Stimulated activated CD4-positive, alpha-beta T cell treated with anti-CD3 and anti-CD28 coated beads, Interleukin-4, amount 100 ng/mL, for 4 hours (primary cell): ENCODE measurements at places on chromosomes 13 and 19.
A peak's percentile ranks its signal among the peaks of the same experiment; 100 is the strongest.

- DNase-seq, result no peak
Observed at GRCh38 chr13:37475151-37475550, 123.4 kb downstream of the POSTN start.

DNA sequence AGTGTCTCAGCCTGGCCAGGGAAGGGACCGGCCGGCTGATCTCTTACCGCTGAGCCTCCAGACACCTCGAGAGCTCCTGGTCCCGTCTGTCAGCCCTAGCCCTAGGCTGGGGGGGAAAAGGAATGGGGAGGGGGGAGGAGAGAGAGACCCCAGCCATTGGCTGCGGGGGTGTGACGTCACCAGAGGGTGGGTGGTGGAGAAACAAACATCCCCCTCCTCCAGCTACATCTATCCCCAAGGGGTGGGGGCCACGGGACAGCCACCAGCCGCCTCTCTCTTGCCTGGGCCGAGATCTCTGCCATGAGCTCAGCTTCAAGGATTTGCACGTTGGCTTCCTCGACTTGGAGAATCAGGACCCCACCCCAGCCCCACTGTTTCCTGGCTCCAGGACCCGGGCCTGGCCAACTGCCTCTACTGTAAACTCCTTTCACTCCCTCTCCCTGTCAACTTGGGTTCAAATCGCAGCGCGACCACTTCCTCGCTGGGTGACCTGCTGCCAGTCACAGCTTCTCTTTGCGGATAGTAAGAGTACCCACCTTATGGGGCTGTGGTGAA, at the start of gene PRX:
TSS of gene PRX (minus strand) at position 88 of the 555 bp plus-strand sequence. CDS start 5,446 bp downstream, outside the sequence.
- DNase-seq, result no peak

GRCh38 chr19:30235946-30236345, 136.2 kb upstream of the ZNF536 start:
- no peak for DNase-seq

DNA sequence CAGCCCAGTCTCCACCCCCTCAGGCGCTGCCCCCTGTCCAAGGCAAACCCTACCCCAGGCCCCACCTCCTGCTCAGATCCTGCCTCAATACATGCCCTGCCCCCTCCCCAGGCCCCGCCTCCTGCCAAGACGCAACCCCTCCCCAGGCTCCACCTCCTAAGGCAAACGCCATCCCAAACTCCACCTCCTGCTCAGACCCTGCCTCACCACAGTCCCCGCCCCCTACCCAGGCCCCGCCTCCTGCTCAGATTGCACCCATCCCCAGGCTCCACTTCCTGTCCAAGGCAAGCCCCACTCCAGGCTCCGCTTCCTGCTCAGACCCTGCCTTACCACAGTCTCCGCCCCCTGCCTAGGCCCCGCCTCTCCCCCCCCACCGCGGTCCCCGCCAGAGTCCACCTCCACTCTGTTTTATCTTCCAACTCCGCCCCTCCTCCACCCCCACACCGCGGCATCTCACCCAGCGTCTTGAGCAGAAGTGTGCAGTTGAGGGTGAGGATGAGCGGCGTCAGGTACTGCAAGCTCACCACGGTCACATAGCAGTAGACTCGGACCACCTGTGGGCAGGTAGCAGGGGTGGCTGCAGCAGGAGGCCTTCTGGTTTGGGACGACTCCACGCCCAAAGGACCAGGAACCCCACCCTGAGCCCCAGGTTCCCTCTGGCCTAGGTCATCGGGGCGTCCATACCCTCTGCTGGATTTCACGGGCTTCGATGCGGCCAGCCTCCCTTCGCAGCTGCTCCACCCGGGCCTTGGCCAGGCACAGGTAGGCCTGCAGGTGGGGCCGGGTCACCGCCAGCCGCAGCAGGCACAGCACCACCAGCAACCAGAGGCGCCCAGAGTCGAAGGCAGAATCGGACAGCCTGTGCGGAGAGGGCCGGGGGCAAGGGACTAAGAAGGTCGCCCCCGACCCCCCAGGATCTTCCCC, 17.7 kb downstream of the TMEM161A start:
- no peak for DNase-seq

GRCh38 chr13:109941951-109942350, 155.6 kb upstream of the IRS2 start:
- no peak for DNase-seq

DNA sequence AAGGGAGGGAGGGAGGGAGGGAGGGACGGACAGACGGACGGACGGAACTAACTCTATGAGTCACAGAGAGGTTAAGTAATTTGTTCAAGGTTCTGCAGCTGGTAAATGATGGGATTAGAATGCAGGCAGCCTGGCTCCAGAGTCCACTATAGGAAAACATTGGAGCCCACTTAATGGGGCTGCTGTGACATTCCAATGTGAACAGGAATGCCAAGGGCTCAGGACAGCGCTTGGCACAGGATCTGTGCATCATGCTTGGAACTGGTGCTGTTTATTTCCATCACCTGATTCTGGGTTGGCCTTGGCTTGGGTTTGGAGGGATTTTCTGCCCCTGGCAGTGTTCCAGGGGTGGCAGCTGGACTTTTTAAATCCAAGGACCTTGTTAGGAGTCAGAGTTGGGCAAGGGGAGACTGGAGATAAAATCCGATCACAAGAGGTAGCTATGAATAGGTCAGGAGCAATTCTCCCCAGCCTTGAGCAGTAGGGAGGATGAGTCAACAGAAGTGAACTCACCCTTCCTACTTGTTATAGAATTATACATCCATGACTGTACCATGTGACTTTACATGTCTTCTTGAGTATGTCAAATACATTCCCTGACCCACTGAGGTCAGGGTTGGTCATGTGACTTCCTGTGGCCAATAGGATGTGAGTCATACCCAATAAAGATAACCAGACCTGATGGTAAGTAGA, 7.8 kb upstream of the HIF3A start:
- no peak for DNase-seq

GRCh38 chr19:7516333-7516732, 430 bp downstream of the ZNF358 start:
- DNase-seq, result no peak

- no peak for DNase-seq
Observed at GRCh38 chr13:95536632-95537241, 15.8 kb upstream of the CLDN10 start.

DNA sequence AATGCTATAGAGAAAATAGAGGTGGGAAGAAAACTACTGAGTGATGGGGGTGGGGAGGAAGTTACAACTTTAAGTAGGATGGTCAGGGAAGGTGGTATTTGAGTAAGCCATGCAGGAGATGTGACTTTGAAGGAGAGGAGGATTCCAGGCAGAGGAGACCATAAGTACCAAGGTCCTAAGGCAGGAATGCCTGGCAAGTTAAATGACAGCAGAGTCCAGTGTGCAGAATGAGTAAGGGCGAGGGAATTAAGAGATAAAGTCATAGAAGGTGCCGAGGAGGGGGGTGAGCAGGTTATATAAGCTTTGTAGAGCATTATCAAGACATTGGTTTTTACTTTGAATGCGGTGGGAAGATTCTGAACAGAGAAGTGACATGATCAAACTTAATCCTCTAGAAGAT, 43.2 kb upstream of the WDFY2 start:
- DNase-seq, result no peak

DNA sequence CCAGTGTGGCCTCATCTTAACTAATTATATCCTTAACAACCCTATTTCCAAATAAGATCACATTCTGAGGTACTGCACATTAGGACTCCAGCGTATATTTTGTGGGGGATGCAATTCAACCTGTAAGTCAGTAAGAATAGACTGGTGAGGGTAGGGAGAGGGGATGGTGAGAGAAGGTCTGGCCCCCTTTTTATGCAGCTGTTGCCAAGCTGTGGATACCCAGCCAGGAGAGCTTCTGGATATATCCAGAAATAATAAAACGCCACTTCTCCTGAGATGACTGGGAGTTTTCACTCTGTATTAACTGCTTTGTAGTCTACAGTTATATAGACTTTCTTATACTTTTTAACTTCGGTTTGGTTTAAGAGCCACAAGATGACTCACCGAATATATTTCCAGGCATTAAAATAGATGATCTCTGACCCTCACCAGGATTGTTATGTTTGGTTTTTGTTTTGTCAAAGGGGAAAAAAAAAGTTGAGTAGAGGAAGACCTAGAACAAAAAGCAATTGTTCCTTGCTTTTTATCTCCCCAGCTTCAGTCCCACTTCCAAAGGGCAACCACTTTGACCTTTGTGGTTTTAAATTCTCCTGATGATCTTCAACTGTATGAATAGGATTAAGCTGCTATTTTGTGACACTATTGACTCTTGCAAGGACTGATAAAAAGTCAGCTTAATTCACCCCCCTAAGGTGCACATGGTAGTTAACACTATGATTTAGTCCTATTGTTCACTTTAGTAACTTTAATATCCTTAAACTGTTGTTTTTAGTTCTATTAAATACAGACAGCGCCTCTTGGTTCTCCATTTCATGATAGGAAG, 3.1 kb upstream of the NEK3 start:
- no peak for DNase-seq

DNA sequence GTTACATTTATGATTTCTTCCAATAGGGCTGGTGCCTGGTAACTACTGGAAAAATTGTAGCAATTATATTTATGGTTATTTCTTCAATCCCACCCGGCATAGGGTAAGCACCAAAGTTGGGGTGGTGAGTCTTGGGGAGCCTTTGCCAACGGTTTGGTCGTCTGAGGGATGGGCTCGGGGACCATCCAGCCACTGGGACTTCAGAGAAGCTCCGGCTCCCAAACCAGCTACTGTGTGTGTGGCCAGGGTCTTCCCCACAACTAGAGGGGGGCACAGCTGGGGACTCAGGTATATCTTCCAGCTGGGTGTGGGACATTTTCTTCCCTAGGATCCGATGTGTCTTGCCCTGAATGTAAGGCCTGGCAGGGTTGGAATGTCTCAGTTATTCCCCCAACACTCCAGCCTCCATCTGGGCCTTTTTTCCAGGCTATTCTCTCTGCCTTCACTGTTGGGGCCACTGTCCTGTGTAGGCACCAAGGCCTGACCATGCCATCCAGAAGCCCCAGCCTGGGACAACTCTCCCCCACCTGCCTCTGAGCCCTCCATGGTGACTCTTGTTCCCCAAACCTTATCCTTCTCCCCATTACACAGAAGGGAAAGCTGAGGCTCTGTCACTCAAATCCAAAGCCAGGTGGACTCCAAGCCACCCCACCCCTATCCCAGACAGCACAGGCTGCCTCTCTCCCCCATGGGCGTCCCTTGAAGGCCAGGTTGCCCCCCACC, 1.1 kb upstream of the IFI30 start:
- DNase-seq, result no peak

DNA sequence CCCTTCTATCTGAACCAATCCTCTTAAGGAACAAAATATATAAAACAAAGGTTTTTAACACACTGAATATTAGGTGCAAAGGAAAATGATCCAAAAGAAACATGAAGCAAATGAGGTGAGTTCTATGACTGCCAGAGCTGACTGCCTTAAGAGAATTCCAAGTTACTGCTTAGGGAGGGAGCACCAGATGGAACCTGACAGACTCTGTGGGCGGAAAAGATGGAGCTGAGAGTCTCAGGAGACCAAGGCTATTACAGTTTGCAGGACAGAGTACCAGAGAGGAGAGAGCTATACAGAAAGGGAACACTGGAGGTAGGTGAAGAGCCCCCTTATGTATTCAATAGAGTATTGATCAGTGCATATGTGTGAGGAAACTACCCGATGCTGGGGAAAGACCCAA, 87.2 kb downstream of the B3GLCT start:
- DNase-seq, result no peak

- no peak for DNase-seq
Observed at GRCh38 chr13:37777676-37778075, 91.9 kb downstream of the TRPC4 start.

DNA sequence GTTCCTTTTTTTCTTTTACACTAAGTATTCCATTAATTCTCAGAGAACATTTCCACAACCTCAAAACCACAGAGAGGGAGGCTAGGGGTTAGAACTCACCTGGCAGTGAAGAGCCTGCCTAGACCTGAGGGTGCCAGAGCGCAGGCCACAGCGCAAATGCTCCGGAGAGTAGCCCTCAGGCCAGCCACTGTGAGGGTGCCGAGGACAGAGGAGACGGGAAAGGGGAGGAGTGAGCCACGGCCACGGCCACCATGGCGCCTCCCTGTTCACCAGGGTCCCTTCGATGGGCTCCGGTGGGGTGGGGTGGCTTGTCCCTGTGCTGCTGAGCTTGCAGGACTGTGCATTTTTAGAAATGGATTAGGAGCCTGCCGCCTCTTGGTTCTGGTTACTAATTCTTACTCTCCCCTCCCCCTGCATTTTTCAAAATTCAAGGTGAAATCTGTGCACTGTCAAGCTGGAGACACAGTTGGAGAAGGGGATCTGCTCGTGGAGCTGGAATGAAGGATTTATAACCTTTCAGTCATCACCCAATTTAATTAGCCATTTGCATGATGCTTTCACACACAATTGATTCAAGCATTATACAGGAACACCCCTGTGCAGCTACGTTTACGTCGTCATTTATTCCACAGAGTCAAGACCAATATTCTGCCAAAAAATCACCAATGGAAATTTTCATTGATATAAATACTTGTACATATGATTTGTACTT, 58.8 kb downstream of the GGACT start:
- no peak for DNase-seq

- DNase-seq, result no peak
Observed at GRCh38 chr19:55044771-55045716, 7.0 kb upstream of the GP6 start.

- DNase-seq, result peak; percentile 8
Observed at GRCh38 chr19:16714702-16715287, 4.9 kb upstream of the NWD1 start.

DNA sequence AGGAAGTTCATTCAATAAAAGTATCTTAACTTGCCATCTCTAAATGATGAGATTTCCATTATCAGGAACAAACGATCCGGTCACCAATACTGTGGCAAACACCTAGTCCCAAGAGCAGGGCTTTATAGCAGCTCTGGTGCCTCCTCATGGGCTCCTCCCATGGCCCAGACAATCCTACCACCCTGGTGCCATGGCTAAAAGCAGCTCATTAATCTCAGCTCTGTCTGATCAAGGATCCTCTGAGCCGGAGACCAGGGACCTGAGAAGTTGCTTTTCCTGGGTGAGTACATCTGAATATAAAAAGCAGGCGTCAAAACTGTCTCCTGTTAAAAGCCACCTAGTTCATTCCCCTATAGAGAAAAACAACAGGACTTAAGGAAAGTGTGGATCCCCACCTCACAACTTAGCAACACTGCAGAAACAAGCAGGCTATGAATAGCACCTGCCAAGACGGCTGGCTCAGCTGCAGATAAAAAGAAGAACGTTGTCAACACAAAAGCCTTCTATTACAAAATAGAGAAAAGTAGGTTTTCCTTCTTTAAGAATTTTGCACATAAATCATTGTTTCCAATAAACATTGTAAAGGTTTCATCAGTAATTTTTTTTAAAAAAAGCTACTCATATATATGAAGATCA, 30.3 kb downstream of the TSHZ3 start:
- no peak for DNase-seq

GRCh38 chr19:18832306-18833140, 764 bp downstream of the UPF1 start:
- DNase-seq, result peak; percentile 18

GRCh38 chr19:22617614-22618320, 16.4 kb upstream of the ZNF492 start:
- no peak for DNase-seq

GRCh38 chr13:109720758-109721184, 65.6 kb downstream of the IRS2 start:
- DNase-seq, result no peak
